ENCODE measurements at places on chromosomes 5 and 9. TPM values are rescaled to one million over a fixed set of nuclear protein-coding genes. Genes with fewer than 3 reads are reported as not detected.

GRCh38 chr9:118183576-118183975, 479.4 kb downstream of the TLR4 start:
- no peaks in the 10 kb centered on the region for H3K4me1 ChIP-seq
- H3K4me3 ChIP-seq: no peak overlapping the region
- H3K27ac ChIP-seq: no peak overlapping the region
- no peak for DNase-seq
- no peaks in the 10 kb centered on the region for H3K36me3 ChIP-seq

GRCh38 chr5:79236362-79236969, 535 bp downstream of the JMY start:
- H3K36me3 ChIP-seq: no peaks in the 10 kb centered on the region
- peak; percentile 32 for DNase-seq
- H3K27ac ChIP-seq: peak overlapping the region; percentile 71
- peaks cover 17% of the 10 kb centered on the region for H3K27me3 ChIP-seq
- H3K4me1 ChIP-seq: peaks cover 40% of the 10 kb centered on the region
- peak overlapping the region; percentile 97 for H3K4me3 ChIP-seq

- no peak overlapping the region for H3K27ac ChIP-seq
- no peak for DNase-seq
- no peaks in the 10 kb centered on the region for H3K36me3 ChIP-seq
- H3K4me1 ChIP-seq: no peaks in the 10 kb centered on the region
- H3K27me3 ChIP-seq: no peaks in the 10 kb centered on the region
Measured at GRCh38 chr5:142182840-142183239, 74.3 kb downstream of the NDFIP1 start.

The NTNG2 gene
- 1.5 TPM for total RNA-seq

DNA sequence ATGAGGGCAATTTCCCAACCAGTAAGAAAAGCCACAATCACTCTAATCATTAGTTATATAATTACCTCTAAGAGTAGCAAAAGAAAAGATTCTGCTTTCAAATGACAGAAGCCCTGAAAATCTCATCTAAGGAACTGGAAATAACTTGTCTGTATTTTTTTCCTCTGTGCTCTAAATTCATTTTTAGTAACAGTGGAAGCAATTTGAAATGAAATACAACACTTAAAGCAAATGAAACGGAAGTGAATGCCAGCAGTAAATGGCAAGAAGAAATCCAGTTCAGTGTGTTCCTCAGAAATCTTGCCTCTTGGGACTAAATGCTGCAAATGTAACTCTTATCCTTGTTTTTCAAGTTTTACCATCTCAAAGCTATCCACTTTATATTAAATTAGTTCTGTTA, 294.9 kb downstream of the TAF11L14 start:
- no peaks in the 10 kb centered on the region for H3K36me3 ChIP-seq
- no peaks in the 10 kb centered on the region for H3K27me3 ChIP-seq
- no peak for DNase-seq
- H3K4me3 ChIP-seq: no peak overlapping the region

The QRFP gene
- total RNA-seq: not detected

- no peaks in the 10 kb centered on the region for H3K27me3 ChIP-seq
- no peaks in the 10 kb centered on the region for H3K36me3 ChIP-seq
- no peak overlapping the region for H3K4me3 ChIP-seq
- no peak for DNase-seq
- no peak overlapping the region for H3K27ac ChIP-seq
Measured at GRCh38 chr9:103225702-103226646, 230.8 kb downstream of the CYLC2 start.

The ZNF658 gene
- 4.4 TPM for total RNA-seq

- peak; percentile 81 for DNase-seq
- no peaks in the 10 kb centered on the region for H3K27me3 ChIP-seq
- H3K27ac ChIP-seq: no peak overlapping the region
- H3K4me1 ChIP-seq: peaks cover 39% of the 10 kb centered on the region
- no peak overlapping the region for H3K4me3 ChIP-seq
Measured at GRCh38 chr5:151239237-151239861, 13.6 kb upstream of the GM2A start.

The DPP7 gene
- 165 TPM for total RNA-seq

The GRIA1 gene
- 2.9 TPM for total RNA-seq

The UNC5A gene
- 0.24 TPM for total RNA-seq

All from left lung (tissue), 14 donors.